Activated T-cell treated with anti-CD3 and anti-CD28 coated beads, Interleukin-2, amount 50 U/mL, for 72 hours (primary cell): ENCODE measurements at places on chromosomes 13 and 19. TPM values are rescaled to one million over a fixed set of nuclear protein-coding genes. Genes with fewer than 3 reads are reported as not detected.

The SAE1 gene
- 254 TPM for total RNA-seq

DNA sequence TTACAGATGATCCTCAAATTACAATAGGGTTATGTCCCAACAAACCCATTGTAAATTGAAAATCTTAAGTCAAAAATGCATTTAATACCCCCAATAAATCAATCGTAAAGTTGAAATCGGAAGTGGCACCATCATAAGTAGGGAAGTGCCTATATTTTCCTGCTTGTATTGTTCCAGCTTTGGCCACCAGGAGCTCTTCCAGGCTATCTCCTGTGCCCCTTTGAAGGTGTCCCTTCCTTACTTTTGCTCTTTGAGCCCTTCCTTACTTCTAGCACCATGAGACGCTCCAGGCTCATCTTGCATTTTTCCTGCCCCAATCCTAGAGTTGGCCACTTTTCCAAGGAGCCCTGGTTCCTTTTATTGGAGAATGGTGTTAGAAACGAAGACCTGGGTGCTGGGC, 163.0 kb upstream of the TSC22D1 start:
- H3K4me1 ChIP-seq = no peaks in the 10 kb centered on the region
- no peak for DNase-seq
- H3K36me3 ChIP-seq = peaks cover 3% of the 10 kb centered on the region
- H3K27me3 ChIP-seq = no peaks in the 10 kb centered on the region
- no peak overlapping the region for H3K27ac ChIP-seq
- no peak overlapping the region for H3K4me3 ChIP-seq

DNA sequence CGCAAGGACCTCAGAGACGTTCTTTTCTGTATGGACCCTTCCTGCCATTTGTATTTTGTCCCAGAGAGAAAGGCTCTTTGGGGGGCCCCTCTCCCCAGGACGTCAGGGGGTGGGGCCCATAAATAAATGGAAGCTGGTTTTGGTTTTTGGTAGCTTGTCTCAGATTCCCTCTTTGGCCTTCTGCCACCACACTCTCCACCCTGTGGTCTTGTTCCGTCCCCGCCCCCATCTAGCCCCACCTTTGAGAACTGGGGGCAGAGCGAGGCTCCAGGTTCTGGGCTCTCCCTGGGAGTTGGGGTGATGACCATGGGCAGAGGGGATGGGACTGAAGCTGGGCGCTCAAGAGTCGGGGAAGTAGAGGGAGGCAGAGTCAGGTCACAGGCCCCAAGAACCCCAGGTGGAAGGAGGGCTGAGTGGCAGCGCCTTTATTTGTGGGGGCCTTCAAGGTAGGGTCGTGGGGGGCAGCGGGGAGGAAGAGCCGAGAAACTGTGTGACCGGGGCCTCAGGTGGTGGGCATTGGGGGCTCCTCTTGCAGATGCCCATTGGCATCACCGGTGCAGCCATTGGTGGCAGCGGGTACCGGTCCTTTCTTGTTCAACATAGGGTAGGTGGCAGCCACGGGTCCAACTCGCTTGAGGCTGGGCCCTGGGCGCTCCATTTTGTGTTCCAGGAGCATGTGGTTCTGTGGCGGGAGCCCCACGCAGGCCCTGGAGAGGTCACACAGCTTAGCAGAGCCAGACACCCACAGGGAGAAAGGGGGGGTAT, 3.3 kb downstream of the ISYNA1 start:
- peak overlapping the region; percentile 68 for H3K4me3 ChIP-seq
- H3K36me3 ChIP-seq = no peaks in the 10 kb centered on the region
- H3K4me1 ChIP-seq = peaks cover 24% of the 10 kb centered on the region

DNA sequence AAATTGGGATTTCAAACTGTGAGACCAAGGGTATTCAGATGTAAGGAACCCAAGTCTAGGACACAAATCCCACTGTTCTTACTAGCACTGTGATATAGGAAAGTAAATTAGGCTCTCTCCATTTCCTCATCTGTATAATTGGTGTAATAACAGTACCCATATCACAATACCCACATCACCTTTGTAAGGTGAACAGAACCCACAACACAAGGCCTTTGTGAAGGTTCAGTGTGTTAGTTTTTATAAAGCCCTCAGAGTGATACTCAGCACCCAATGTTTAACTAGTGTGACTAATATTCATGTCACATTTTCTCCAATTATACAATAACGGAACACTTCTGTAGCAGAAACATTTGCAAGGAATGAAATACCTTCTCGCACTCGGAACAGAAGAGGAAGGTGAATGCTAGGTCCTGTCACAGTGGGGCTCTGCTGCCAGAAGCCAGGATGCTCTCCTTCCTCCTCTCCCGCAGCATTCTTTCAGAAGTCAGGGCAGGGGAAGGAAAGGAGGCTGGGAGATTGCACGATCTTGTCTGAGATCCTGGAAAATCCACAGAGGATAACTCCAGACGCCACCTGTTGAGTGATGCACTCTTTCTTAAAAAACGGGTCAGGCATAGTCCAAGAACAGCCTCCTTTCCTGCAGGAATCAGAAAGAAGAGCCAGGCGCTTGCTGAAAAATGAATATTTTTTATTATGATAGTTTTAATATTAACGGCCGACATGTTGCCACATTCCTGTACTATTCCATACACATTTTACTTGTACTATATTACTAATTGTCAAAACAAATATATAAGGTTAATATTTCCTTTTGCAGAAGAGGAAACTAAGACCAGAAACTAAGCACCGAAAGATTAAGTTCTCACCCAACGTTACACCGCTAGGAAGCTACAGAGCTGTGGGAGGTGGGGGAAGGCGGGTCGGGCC, 762 bp downstream of the ZNF45 start:
- peaks cover 24% of the 10 kb centered on the region for H3K4me1 ChIP-seq
- H3K4me3 ChIP-seq = peak overlapping the region; percentile 83
- DNase-seq = no peak
- no peaks in the 10 kb centered on the region for H3K27me3 ChIP-seq
- H3K36me3 ChIP-seq = peaks cover 35% of the 10 kb centered on the region

GRCh38 chr19:44824761-44825160, 15.9 kb downstream of the BCAM start:
- no peak for DNase-seq
- no peaks in the 10 kb centered on the region for H3K36me3 ChIP-seq
- no peak overlapping the region for H3K4me3 ChIP-seq
- no peak overlapping the region for H3K27ac ChIP-seq
- no peaks in the 10 kb centered on the region for H3K4me1 ChIP-seq
- no peaks in the 10 kb centered on the region for H3K27me3 ChIP-seq

GRCh38 chr19:29942404-29943261, 594 bp downstream of the URI1 start:
- H3K27ac ChIP-seq = peak overlapping the region; percentile 96
- H3K4me1 ChIP-seq = peaks cover 55% of the 10 kb centered on the region

- H3K27ac ChIP-seq = peak overlapping the region; percentile 28
- H3K4me1 ChIP-seq = peaks cover 47% of the 10 kb centered on the region
- H3K4me3 ChIP-seq = peak overlapping the region; percentile 85
- peaks cover 3% of the 10 kb centered on the region for H3K36me3 ChIP-seq
Observed at GRCh38 chr19:2047449-2048103, 3.5 kb downstream of the MKNK2 start.
